ENCODE measurements at places on chromosomes 1 and 21. TPM values are rescaled to one million over a fixed set of nuclear protein-coding genes. Genes with fewer than 3 reads are reported as not detected.

Gene SPRR2G
- total RNA-seq, result not detected

GRCh38 chr1:107142140-107142542 is 1.3 kb downstream of the NTNG1 start:
- DNase-seq, result peak; percentile 70

DNA sequence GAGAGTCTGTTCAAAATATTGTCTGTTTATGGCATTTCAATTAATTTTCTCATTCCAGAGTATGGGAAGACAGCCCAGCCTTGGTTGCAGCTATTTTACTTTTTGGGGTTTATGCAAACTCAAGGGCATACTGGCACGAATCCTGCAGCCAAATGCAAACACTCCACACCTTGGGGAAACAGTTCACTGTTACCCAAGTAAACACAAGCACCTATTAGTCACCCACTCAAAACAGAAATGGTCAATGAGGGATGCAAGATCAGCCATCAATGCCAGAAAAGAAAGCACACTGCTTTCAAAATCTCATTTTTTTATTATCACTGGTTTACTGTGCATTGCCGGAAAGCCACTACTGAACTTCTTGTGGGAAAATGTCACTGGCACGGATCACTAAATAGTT is 170.6 kb downstream of the RUNX1 start:
- DNase-seq, result no peak

Gene CNKSR1
- total RNA-seq, result not detected

Gene KCNA3
- not detected for total RNA-seq

GRCh38 chr1:2115702-2116341 is 65.6 kb downstream of the PRKCZ start:
- no peak for DNase-seq

- no peak for DNase-seq
These were observed 157.0 kb upstream of the COA6 start for GRCh38 chr1:234216116-234216703.

GRCh38 chr1:106910798-106911197 is 145.7 kb upstream of the PRMT6 start:
- no peak for DNase-seq

GRCh38 chr1:110787328-110788071 is 85.4 kb upstream of the CD53 start:
- no peak for DNase-seq

DNA sequence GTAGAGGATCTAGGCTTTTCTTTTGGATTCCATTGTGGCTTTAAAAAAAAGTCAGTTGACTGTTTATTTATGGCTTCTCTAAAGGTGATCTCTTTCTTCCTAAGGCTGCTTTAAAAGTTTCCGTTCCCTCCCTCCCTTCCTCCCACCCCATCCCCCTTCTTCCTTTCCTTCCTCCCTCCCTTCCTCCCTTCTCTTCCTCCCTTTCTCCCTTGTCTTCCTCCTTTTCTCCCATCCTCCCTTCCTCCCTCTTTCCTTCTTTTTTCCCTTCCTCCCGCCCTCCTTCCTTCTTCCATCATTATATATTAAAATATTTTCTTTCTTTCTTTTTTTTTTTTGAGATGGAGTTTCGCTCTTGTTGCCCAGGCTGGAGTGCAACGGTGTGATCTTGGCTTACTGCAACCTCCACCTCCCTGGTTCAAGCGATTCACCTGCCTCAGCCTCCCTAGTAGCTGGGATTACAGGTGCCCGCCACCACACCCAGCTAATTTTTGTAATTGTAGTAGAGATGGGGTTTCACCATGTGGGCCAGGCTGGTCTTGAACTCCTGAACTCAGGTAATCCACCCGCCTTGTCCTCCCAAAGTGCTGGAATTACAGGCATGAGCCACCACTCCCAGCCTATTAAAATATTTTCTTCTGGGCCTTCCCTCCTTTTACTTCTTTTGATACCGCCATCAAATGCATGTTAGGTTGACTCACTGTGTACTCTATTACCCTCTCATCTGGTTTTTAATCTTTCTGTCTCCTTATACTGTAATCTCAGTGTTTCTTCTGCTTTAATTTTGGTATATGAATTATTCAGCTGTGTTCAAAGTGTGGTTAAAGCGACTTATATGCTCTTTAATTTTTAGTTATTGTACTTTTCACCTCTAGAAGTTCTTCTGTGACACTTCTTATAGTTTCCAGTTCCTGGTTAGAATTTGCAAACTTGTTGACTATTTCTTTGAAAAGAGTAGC is 59.2 kb upstream of the ATP5PO start:
- DNase-seq, result peak; percentile 25

- no peak for DNase-seq
These were observed 5.1 kb downstream of the LRRC3 start for GRCh38 chr21:44460441-44460755.

- DNase-seq, result no peak
These were observed 428.9 kb upstream of the C1orf87 start for GRCh38 chr1:60502506-60502905.

- DNase-seq, result no peak
These were observed 114.5 kb downstream of the HIVEP3 start for GRCh38 chr1:41804176-41804575.

DNA sequence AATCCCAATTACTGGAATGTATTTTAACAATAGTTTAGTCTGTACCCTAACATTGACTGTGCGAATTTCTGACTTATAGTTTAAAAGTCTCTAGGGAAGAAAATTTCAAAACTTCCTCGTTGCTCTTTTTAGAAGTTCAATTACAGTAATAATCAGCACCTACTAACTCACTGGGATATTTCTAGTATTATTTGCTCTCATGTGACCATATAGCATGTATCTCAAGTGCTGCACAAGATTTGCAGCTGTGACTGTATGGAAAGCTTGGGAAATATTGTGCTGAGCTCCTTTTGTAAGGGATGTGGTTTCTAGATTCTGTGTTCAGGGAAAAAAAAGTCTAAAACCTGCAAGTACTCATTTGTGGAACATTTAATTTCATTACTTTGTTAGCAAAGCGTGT is 153.1 kb downstream of the ST6GALNAC3 start:
- DNase-seq, result no peak

Gene AVPR1B
- not detected for total RNA-seq

All from M059J (cell line).